ENCODE measurements at places on chromosomes 13 and 19.

GRCh38 chr13:104002216-104002615 lies 936.0 kb upstream of the SLC10A2 start:
- no peak for DNase-seq

- DNase-seq: no peak
These were observed 48.2 kb upstream of the SLITRK5 start for GRCh38 chr13:87622971-87623370.

- DNase-seq: no peak
These were observed 8.9 kb downstream of the DHX34 start for GRCh38 chr19:47357788-47358680.

- peak; percentile 49 for DNase-seq
These were observed 102.7 kb downstream of the DCLK1 start for GRCh38 chr13:36028359-36029025.

GRCh38 chr19:13146763-13147563 lies 3.2 kb downstream of the STX10 start:
- peak; percentile 68 for DNase-seq

GRCh38 chr13:98476106-98476505 lies 100.8 kb downstream of the STK24 start:
- no peak for DNase-seq

- no peak for DNase-seq
These were observed 30.0 kb upstream of the TPT1 start for GRCh38 chr13:45370922-45371406.

GRCh38 chr13:66585669-66586203 lies 644.4 kb downstream of the PCDH9 start:
- peak; percentile 18 for DNase-seq

DNA sequence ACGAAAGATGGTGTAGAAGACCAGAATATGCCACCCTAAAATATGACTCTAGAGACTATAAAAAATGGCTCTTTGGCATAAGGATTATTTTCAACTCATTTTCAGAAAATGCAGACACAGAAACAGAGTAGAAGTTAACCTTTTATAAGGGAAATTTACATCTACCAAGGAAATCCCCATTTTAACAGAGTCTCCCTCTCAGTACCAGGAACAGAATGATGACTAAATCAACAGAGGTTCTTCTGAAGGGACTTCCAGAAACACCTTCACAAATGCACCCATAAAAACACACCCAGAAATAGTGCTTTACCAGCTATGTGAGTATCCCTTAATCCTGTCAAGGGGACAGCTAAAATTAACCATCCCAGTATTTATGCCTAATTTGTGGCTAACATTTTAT lies 29.1 kb downstream of the PLPP2 start:
- DNase-seq: no peak

DNA sequence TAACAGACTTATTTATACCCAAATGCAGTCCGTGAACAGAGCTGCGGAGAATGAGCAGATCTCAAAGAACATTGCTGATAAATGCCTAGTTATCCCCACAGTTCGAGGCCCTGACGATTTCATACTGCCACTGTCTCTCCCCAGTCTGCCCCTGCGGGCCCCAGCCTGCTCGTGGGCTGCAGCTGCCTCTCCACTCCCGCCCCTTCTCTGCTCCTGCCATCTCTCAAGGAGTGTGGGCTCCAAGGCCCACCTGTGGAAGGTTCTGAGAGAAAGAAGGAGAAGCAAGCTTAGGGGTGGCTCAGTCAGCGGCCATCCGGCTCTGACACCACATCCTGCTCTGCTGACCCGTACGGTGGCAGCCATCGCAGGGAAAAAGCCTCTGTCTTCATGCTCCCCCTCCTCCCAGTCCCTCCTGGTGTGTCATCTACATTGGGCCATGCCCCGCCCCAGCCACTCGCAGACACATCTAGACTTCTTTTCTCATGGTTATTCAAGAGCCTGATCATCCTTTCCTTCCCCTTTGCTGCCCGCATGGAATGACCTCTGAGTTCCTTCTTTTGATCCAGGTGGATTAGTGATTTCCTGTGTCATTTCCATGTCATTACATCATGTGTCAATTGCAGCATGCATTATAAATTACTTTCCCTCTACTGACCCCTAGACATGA lies 52.0 kb downstream of the EPS15L1 start:
- peak; percentile 9 for DNase-seq

GRCh38 chr19:4012975-4013634 lies 5.6 kb downstream of the PIAS4 start:
- no peak for DNase-seq

GRCh38 chr19:38266981-38267597 lies 2.7 kb downstream of the SPINT2 start:
- DNase-seq: no peak

GRCh38 chr13:43220873-43221595 lies 197.6 kb downstream of the DNAJC15 start:
- no peak for DNase-seq

DNA sequence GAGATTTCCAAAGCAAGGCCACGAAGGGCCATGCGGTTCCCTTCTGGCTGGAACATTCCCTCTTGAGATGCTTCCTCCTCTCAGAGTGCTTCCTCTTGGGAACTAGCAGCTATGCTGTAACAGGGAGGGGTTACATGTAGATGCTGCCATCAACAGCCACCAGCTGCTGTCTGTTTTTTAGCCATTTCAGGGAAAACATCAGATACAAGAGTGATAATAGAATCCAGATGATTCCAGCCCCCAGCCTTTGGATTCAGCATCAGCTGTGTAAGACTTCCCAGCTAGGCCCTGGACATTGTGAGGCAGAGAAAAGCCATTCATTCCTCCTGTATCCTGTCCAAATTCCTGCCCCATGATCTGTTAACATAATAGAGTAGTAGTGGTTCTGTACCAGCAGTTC lies 8.2 kb upstream of the ZNF177 start:
- DNase-seq: no peak

DNA sequence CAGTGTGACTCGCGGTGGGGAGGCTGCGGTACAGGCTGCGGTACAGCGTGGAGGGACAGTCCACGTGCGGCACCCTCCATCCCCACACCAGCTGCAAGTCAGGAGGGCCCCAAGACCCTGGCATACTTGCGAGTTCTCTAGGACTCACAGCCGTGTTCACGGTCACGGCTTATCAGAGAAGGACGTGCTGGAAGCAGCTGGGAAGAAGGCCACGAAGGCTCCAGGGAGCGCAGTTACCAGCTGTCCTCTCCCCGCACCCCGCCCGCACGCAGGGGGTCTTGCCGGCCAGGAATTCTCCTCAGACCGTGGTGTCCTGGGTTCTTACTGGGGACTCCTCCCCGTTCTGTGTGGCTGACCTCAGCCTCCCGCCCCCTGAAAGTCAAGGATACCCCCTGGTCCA lies 6.2 kb downstream of the ZNF444 start:
- no peak for DNase-seq

DNA sequence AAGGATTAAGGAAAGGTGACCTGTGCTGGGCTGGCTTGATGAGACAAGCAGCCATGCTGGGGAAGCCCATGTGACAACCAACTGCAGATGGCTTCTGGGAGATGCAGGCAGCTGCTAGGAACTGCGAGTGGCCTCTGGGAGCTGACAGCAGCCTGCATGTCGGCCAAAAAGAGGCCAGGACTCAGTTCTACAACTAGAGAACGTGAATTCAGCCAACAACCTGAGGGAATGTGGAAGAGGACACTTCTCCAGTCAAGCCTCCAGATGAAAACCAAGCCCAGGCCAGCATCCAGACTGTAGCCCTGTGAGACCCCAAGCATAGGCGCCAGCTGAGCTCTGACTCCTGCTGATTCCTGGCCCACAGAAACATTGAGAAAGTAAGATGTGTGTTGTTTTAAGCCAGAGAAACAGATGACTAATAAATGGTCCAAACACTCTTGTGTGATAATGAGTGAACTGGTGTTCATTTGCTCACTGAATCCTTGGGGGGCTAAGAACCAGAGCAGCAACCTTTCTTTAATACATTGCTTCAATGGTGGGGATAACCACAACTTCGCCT lies 45.0 kb downstream of the SLC7A1 start:
- DNase-seq: no peak

DNA sequence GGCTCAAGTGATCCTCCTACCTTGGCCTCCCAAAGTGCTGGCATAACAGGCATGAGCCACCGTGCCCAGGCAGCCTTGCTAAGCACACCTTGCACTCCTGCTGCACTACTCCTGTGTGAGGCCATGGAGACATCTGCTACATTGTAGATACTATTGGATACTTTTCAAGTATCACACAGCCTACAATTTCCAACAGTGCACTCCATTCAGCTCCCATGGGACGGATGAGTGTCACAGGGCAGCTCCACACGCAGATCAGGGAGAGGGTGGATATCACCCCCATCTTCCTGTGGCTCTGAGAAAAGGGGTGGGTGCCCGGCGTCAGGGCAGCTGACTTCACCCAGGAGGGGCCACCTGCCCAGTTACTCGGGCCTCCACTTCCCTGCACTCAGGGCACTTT lies 39.1 kb upstream of the CCNE1 start:
- no peak for DNase-seq

DNA sequence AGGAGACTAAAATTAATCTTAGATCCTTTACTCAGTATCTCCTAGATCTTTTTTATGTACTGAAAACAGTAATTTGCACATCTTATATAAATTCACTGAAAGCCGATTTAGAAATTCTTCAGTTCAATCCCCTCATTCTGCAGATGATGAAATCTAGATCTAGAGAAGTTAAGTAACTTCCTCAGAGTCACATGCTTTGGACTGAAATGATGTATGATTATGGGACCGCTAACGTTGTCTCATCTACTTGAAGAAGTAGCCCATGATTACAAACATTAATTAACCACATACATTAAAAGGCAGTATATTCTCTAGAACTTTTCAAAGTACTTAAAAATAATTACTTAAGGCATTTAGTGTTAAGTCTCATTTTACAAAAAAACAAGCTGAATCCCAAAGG lies 37.8 kb downstream of the ELF1 start:
- DNase-seq: peak; percentile 84

DNA sequence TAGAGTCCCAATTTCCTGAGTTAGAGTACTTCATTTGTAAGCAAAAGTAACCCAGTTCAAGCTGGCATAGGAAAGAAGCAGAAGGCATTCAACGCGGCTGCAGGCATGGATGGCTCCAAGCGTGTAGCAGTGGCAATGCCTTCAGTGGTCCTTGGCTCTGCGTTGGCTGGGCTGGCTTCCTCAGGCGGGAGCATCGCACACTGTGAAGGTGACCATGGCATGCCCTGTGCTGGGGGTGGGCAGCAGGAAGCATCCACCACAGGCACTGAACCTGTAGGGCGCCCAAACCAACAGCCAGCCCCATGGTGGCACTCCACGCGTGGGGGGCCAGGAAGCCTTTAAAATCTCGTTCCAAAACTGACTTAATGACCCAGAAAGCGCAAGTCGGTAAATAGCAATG lies 53.6 kb upstream of the SPACA7 start:
- no peak for DNase-seq

DNA sequence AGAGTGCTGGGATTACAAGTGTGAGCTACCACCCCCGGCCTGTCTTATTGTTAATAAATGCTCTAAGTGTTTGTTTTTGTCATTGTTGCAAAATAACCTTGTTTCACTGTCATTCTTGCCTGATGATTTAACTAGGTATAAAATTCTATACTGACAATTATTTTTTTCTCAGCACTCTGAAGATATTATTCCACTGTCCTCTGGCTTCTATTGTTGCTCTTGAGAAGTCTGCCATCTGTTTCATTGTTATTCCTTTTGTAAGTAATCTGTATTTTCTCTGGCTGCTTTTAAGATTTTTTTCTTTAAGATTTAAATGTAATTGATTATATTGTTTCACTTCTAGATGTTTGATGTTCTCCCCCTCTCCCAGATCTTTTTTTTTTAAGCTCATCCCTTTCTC lies 17.6 kb downstream of the ZNF420 start:
- DNase-seq: peak; percentile 32

GRCh38 chr13:75407998-75408397 lies 74.0 kb downstream of the TBC1D4 start:
- DNase-seq: no peak

DNA sequence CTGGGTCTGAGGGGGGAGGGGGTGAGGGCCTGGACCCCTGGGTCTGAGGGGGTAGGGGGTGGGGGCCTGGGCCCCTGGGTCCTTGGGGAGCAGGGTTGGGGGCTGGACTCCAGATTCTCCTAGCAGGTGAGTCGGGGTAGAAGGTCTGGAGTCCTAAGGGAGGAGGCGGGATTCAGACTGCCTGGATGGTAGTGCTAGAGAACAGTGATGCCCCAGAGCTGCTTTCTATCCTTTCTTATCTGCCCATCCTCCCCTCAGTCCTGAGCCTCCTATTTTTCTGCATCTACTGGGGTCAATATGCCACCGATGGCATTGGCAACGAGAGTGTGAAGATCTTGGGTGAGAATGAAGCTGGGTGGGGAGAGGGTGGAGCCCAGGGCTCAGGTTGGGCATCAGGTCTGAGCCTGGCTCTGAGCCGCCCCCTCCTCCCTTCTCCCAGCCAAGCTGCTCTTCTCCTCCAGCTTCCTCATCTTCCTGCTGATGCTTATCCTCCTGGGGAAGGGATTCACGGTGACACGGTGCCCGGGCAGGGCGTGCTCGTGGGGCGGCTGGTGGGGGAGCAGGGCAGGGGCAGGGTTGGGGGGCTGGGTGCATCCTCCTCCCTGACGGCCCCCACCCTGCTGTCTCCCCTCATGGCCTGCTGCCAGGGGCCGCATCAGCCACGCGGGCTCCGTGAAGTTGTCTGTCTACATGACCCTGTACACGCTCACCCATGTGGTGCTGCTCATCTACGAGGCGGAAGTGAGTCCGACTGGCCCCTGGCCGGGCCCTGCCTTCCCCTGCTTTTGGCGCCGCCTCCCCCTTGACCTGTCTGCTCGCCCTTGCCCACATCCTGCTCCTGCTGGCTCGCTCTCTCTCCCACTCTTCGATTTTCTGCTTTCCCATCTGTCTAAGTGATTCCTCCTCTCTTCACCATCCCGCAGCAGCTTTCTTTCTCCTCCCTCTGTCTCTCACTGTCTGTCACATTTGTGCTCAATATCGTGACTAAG lies 3.4 kb downstream of the TMEM145 start:
- DNase-seq: peak; percentile 89

GRCh38 chr19:1590641-1591397 lies 1.8 kb downstream of the MBD3 start:
- DNase-seq: peak; percentile 40

DNA sequence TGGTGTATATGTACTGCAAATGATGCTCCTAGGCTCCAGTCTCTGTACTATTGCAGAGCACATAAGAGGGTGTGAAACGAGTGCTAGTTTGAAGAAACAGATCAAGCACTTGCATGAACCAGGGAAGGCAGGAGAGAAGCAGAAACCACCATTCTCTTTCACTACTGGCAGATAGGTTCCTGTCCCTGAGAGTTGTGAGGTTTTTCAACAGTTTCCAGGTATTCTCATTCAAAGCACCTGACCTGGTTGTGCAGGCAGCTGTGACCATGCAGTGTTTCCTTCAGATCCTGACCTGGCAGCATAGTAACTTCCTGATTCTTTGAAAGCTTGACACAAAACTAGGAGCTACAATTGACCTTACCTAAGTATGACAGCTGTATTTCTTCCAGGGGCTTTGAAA lies 164.9 kb downstream of the UFM1 start:
- no peak for DNase-seq
